ELR (cell line): ENCODE measurements at places on chromosomes 3 and 15.

DNA sequence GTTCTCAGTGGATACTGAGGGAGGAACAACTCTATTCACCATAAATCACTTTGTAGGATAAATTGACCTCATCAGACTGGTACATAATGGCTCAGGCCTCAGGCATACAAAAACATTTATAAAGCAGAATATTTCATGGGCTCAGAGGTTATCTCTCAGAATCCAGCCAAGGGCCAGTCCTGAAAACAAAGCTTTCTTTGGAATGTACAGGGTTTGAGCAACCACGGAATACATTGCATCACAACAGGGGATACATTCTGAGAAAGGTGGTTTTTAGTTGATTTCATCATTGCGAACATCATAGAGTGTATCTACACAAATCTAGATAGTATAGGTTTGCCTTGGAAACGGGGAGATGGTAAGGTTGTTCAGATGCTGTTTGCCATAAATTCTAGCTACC, 33.4 kb upstream of the CTDSPL2 start:
- DNase-seq: no peak

GRCh38 chr3:123444023-123444422, 4.9 kb downstream of the ADCY5 start:
- no peak for DNase-seq

GRCh38 chr15:40217166-40217824, 21.6 kb upstream of the PAK6 start:
- peak; percentile 75 for DNase-seq

DNA sequence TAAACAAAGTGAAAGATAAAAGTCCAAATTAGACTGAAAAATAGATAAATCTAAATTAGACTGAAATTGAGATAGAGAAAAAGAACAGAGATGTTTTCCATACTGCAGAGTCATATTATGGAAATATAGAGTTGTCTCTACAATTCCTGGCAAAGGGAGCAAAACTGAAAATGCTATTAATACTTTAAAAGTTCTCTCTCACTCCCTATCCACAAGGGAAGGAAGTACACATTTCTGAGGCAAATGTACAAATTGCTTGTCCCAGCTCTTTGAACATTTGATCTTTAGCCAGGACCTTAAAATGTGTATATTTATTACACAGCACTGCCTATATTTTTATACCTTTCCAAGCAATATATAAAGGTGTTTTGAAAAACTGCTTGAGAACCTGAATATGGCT, 225.1 kb upstream of the SEMA6D start:
- DNase-seq: no peak

DNA sequence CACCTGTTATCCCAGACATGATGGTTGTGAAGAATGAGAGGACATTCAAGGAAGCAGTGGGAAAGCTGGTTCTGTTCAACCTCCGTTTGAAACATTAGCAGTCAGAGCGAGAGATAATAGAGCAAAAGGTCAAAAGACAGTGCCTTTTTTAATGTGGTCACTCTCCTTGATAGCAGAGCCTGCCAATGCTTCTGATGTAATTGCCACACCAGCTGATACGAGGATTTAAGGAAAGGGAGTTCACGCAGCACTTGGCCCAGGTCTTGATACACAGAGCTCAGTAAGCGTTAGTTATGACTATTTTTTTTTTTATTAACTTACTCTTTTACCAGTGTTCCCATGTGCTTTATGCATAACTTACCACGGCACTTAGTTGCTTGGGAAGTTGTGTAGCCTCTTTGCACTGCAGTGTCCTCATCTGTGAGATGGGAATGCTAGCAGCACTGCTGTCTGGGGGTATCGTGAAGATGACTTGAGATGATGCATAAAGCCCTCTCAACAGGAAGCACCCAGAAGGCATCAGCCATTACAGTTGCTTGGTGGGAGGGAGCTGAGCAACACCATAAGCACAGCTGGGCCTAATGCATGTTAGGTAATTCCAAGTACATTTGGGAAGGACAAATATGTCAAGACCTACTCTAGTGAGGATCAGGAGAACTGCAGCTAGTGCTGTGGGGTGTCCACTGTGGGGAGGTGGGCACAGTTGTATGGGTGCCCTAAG, 123.3 kb upstream of the RASGRP1 start:
- DNase-seq: no peak

GRCh38 chr15:24877174-24877573, 77.6 kb upstream of the SNRPN start:
- no peak for DNase-seq

DNA sequence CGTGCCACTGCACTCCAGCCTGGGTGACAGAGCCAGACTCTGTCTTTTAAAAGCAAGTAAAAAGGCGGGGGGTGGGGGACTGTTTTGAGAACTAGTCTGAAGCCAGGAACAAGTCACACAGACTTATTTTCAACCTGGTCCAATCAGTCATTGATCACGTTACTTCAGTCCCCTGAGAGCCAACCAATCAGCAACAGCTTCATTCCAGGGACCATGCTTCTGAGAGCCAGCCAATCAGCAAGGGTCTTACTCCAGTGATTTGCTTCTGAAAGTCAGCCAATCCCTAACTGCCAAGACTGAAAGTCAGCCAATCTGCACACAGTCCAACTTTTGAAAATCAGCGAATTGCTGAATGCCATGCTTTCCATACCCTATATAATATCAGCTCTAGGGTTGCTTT, 48.6 kb upstream of the C15orf39 start:
- DNase-seq: peak; percentile 53

DNA sequence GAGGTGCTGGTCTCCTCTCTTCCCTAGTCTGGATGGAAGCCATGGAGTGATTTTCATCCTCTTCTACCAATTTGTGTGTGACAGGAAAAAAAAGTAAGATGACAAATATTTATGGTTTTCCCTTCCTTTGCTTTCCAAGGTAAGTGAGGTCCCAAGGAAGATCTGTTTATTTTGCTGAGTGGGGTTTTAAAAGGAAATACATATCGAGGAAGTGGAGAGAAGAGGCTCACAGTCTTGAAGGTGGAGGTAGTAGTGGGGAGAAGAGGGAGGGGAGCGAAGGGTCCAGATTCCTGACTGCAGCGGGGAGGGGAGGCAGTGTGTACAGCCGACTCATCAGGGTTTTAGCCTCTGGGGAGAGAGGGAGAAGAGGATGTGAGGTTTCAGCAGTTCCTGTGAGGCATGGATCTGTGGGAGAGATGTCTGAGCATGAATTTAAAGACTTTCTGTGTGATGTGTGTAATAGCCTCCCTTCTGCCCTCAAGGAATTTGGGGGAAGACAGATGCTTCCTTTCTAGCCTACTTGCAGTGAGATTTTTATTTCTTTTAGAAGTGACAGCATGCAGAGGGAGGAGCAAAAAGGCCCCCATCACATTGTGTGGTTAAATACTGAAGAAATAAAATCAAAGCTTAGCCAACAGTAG, 272.4 kb downstream of the THRB start:
- peak; percentile 80 for DNase-seq

- no peak for DNase-seq
Measured at GRCh38 chr15:96359616-96360521, 29.4 kb downstream of the NR2F2 start.

DNA sequence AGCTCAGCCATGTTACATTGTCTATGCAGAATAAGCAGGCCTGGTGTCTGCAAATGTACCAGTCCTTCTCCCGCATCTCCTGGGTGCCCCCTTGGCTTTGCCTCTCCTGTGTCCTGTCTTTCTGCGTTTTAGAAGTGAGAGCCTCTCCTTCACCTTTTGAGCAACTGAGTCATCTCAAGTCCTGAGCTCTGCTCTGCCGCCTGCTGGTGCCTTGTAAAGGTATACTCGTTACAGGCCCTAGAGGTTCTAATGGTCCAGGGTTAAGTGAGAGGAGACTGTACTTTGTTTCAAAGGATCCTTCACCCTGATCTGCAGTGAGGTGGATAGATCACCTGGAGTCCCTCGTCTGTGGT, 12.6 kb downstream of the GHRL start:
- peak; percentile 19 for DNase-seq

- DNase-seq: peak; percentile 43
Measured at GRCh38 chr15:51536965-51537574, 85.5 kb downstream of the DMXL2 start.

- DNase-seq: no peak
Measured at GRCh38 chr3:96007650-96008195, 806.7 kb upstream of the EPHA6 start.

- no peak for DNase-seq
Measured at GRCh38 chr15:55555089-55555488, 33.1 kb downstream of the PYGO1 start.

DNA sequence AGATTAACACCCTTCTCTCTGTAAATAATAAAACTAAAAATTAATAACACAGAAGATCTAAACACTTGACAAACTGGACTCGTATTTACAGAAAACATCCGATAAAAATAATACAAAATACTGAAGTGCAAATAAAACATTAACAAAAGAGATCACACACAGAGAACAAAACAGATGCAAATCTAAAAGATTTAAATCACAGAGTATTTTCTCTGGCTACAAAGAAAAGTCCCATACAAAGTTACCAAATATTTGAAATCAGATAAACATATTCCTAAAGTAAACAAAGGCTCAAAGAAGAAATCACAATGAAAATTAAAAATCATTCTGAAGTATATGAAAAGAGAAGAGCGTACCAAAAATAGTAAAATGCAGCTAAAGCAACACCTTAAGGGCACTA, 42.5 kb downstream of the TBL1XR1 start:
- DNase-seq: no peak

- DNase-seq: no peak
Measured at GRCh38 chr15:97841558-97841957, 118.9 kb upstream of the ARRDC4 start.

DNA sequence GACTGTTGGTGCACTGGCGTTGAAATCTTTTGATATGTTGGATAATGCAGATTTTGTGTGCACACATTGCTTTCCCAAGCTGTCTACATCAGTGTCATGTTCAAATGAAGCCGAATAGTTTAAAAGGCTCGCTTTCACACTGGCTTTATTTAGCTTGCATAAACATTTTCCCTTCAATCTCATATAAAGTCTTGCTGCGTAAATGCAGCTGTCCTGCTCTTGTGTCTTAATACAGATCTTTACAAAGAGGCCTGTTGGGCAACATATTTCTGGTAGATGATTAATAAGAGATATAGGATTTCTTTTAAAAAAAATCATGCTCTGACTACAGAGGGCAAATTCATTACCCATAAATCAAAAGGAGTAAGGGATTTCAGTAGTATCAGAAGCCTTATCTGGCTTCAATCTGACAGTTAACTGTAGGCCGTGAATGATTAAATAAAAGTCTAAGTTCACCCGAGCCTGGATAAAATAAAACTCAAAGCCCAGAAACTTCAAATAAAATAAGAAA, 937.2 kb downstream of the FHIT start:
- no peak for DNase-seq

DNA sequence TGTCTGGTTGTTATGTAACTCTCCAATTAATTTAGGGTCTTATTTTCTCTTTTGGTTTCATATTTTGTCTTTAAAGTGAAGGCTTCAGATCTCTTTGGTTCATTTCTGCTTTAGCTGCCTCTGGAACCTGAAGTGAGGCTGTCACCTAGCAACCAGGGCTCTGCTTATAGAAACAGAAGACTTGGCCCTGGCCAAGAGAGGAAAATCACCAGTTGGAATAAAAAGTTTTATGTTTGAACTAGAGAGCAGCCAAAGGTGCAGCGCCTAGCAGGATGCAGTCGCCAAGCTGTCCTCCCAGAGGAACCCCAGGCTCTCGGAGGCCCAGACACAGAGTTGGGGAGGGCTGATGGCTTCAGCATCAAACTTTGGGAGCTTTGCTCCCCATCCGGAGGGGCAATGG, 41.1 kb downstream of the LYZL4 start:
- DNase-seq: no peak

- DNase-seq: no peak
Measured at GRCh38 chr3:124890573-124891190, 3.5 kb upstream of the ITGB5 start.
